ENCODE measurements at places on chromosomes 2 and 18. TPM values are rescaled to one million over a fixed set of nuclear protein-coding genes. Genes with fewer than 3 reads are reported as not detected.

DNA sequence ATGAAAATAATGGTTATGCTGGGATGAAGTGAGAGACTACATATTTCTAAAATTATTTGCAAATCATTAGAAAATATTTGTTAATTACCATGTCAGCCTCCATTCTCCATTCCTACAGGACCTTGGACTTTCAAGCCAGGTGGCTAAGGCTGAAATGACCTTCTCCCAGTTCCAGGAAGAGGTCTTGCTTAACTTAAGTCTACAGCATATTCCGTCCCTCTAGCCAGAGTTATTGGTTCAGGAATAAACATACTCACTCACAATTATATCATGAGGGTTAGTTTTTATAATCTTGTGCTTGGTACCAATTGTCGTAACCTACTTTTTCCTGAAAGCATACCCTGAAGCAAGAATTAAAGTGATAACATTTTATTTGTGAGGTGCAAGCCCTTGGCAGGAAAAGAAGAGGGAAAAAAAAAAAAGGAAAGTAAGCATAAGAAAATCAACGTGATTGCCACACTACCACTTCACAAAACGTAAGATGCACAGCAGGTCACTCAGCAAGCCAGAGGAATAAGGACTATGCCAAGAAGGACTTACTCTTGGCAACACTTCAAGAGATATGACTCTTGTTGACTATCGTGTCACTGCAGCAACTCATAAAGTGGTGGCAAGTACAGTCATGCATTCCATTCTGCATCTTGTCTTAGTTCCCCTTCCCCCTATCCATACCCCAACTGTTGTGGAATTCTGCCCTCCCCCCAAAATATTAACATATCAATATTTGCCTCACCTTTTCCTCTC, 479.1 kb downstream of the MBD2 start:
- DNase-seq: no peak

DNA sequence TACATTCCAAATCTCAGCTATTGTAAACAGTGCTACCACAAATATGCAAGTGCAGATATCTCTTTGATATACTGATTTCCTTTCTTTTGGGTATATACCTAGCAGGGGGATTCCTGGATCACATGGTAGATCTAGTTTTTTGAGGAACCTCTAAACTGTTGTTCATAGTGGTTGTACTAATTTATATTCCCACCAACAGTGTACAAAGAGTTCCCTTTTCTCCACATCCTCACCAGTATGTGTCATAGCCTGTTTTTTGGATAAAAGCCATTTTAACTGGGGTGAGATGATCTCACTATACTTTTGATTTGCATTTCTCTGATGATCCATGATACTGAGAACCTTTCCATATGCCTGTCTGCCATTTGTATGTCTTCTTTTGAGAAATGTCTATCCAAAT, 6.3 kb upstream of the CCNT2 start:
- DNase-seq: no peak

- DNase-seq: no peak
Observed at GRCh38 chr18:58449464-58449863, 179.4 kb downstream of the ALPK2 start.

DNA sequence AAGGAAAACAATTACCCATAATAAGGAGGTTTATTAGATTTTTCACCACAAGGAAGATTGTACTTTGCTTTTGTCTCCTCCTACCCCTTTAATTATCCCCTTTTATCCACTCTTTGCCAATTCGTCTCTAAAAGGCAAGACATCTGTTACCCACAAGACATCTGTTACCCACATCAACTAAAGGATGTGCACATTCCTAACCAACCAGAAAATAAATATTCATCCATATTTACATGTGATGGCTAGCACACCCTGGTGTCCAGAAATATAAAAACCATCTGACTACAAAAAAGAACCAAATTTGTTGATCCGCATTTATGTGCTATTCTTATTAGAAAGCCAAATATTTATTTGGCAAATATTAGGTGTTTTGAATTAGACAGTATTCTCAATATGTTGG, 35.7 kb downstream of the ACVR1C start:
- no peak for DNase-seq

Gene AQP12B
- total RNA-seq: not detected

GRCh38 chr2:187056416-187057334, 207.7 kb upstream of the ZSWIM2 start:
- no peak for DNase-seq

Gene GPR75
- total RNA-seq: 3.1 TPM

GRCh38 chr2:178246696-178247095, 52.4 kb downstream of the OSBPL6 start:
- DNase-seq: no peak

GRCh38 chr18:58660915-58661314, 10.3 kb upstream of the MALT1 start:
- no peak for DNase-seq

Gene ZNF532
- total RNA-seq: 7.8 TPM

All from CD4-positive, alpha-beta memory T cell (primary cell).